Cerebellar nuclear complex (tissue), 1 donor: ENCODE measurements at places on chromosomes 12 and 14.

- no peak for DNase-seq
These were observed 38.8 kb downstream of the SLC15A5 start for GRCh38 chr12:16238661-16239060.

DNA sequence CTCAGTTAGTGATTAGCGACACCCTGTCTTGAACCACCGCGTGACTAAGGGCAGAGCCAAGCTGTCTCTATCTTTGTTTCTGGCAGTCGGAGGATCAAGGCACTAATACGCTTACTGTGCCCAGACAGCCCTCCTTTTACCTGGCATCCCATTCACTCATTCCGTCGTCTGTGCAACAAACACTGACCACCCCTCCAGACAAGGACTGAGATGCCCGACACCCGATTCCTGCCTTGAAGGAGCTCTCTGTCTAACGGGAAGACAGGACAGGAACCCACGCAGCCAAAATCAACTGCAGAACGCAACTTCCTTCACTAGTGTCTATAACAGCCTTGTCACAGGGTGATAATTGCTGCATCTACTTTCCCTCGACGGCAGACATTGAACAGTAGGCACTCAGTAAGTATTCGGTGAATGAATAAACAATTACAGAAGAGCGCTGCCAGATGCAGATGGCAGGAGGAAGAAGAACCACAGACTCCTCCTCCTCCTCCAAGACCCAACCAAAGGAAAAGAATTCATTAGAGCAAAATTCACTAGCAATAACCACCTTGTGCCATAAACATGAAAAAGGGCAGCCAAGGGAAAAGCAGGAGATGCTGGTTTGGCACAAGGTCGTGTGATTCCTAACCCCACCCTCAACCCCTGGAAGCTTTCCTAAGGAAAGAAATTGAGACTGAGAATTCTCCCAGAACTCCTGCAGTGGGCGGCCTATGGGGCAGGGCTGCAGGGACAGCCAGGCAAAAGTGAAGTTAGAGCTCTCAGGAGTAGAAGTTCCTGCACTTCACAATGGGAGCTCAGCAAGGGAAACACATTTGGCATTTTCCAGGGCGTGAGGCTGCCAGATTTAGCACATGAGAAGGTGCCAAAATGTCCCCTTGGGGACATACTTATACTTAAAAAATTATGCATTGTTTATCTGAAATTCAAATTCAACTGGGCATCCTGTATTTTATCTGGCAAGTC, 186.6 kb upstream of the DIO3 start:
- no peak for DNase-seq

DNA sequence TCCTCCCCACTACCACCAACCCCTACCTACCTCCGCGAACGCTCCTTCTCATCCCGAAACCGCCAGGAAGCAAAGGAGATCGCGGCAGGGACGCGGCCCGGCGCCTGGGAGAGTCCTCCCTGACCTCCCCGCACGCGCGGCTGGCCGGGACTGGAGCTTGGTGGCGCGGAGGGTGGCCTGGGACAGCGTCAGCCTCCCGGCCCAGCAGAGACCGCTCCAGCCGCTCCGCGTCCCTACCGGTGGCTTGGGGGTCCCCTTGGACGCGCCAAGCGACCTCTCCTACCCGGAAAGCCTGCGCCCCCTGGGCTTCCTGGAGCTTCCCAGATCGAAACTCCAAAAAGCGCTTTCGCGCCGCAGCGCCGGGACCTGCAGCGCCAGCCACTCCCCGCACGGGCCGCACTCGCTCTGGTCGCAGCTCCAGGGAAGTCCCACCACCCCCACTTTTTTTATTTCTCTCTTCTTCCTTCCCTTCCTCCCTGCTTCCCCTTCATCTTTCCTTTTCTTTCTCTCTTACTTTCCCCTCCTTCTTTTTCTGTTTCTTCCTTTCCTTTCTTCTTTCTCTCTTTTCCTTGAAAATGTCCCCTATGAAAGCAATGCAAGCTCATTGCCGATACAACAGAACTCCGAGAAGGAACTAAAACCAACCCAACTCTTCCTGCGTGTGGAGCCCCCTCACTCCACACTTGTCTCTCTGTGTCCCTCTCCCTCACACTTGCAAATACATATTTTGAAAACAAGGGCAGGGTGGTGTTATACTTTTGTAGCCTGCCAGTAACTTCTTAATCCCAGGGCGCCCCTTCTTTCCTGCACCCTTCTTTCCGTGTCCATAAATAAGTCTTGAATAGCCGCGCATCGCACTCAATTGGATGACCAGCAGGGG, 3.8 kb downstream of the DIO3 start:
- no peak for DNase-seq

- no peak for DNase-seq
These were observed 49.8 kb downstream of the CPM start for GRCh38 chr12:68883151-68883550.

DNA sequence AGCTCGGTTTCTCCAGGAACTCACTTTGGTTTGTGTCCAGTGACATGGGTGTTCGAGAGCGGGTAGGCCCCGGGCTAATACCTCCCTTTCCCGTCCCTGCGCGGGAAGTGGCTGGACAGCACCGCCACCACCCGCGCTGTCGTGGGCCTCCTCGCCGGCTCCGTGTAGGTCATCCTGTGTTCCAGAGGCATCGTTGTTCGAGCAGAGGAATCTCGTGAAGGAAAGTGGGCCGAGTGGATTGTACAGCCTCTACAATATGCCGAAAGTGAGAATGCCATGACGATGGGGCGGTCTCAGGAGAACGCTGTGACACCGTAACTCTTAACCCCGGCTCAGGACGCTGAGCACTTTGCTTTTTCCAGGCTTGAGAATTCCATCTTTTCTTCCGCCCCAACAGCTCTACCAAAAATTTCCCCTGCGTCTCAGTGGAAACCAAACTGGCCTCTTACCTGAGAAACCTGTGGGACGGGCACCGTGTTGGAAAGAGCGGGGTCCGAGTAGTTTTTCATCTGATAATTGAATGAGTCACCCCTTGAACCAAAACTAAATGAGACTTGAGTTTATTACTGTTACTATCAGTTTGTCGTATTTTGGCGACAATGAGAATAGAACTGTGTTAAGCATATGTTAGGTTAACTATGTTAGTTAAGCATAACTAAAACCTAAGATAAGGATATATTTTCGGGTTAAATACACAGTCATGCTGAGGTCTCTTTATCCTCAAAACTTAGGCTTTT, 510 bp downstream of the EIF2S1 start:
- no peak for DNase-seq

DNA sequence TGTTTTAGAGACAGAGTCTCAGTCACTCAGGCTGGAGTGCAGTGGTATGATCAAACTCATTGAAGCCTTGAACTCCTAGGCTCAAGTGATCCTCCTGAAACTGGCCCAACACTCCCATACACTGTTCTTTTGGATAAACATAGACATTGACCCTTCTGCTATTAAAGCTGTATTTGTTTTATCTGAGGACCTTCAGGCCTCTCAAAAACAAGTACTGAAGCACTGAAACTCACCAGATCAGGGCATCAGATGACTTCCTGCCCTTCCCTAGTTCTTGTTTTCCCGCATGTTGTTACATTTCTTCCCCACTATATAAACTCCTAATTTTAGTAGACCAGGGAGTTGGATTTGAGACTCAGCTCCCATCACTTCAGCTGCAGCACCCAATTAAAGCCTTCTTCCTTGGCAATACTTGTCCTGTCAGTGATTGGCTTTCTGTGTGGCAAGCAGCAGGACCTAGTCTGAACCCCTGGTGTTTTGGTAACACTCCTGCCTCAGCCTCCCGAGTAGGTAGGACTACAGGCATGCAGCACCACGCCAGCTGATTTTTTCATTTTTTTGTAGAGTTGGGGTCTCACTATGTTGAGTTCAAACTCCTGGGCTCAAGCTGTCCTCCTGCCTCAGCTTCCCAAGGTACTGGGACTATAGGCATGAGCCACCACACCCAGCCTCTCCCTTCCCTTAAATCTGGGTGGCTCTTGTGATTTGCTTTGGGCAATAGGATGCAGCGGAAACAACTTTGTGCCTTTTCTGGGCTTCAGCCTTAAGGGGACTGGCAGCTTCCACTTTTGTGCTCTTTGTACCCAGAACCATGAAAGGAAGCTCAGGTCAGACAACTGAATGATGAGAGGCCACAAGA, 12.5 kb upstream of the IFT81 start:
- no peak for DNase-seq

- peak; percentile 75 for DNase-seq
These were observed 1.8 kb upstream of the RNASE4 start for GRCh38 chr14:20682435-20683124.

DNA sequence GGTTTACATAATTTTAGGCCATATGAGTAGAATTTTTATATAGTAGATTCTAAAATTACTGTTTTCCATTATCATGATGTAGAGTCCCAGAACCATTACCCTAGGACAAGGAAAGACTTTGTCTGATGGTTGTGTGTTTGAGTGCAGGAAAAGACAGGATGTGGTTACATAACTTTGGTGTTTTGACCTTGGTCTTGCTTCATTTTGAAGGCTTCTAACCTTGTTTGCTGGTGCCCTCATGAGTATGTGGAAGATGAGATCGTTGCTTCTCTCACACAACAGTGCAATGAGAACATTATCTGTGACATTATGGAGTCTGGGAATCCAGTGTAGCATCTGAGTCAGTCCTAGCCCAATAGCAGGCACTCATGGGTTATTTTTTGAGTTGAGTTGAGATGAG, 106.2 kb downstream of the IGF1 start:
- DNase-seq, result no peak

GRCh38 chr12:94263011-94263811, 114.8 kb downstream of the PLXNC1 start:
- DNase-seq, result no peak

- no peak for DNase-seq
These were observed 85.3 kb downstream of the MAPKAPK5 start for GRCh38 chr12:111927346-111927745.

- no peak for DNase-seq
These were observed 16.1 kb upstream of the SH2B3 start for GRCh38 chr12:111389635-111390034.

- no peak for DNase-seq
These were observed 58.4 kb downstream of the DCAF5 start for GRCh38 chr14:69094481-69094880.

GRCh38 chr14:25929881-25930615, 667.8 kb downstream of the NOVA1 start:
- no peak for DNase-seq

- DNase-seq, result no peak
These were observed 446.9 kb downstream of the PCNX1 start for GRCh38 chr14:71354142-71354541.

DNA sequence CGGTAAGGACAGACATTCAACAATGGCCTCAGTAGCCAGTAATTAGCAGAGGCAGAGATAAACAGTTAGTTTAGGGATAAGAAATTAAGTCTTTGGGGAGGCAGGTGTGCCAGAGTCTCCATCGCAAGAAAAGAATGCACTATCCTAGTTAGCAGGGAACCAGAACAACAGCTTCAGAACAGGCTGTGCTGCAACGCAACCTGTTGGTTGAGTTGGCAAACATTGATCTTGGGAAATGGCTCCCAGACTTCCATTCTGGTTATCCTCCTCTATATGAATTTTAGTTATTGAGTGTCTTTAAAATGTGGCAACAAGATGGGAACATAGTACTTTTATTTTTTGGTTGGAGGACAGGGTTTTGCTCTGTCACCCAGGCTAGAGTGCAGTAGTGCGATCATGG, 12.3 kb upstream of the LEMD3 start:
- no peak for DNase-seq

GRCh38 chr12:67651132-67651695, 2.7 kb downstream of the DYRK2 start:
- DNase-seq, result no peak

DNA sequence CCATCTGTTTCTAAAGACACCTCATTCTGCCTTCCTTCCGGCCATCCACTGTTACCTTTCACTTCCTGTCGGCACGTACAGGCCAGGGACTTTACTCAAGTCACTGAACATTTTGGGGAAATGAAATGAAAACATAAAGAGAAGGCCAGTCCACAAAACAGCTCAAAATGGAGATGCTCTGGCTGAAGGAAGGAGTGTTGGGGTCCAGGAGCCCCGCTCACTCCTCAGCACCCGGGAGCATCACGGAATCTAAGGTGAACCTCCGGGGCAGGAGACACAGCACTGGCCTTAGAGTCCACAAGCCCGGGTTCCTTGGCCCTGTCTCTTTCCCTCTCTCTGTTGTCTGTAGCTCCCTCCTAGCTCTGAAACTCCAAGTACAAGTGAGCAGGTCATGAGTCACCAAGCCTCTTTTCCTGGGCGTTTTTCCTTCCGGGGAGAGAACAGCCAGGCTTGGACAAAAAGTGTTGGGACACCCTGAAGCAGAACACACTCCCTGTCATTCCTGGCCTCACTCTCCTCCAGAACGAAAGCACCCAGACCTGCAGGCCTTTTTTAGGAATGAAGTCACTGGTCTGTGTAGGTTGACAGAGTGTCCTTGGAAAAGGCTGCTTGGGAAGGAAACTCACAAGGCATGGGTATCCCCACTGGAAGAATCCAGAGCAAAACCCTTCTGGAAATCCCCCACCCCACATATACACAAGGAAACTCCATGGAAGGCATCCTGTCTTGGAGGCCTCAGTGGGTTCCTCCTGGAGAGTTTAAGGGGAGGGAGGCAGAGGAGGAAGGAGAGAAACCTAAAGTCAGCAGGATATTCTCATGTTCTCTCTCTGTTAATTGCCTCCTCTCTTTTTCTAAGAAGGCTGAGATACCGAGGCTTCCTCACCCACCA, 245.3 kb downstream of the ZFP36L1 start:
- no peak for DNase-seq

DNA sequence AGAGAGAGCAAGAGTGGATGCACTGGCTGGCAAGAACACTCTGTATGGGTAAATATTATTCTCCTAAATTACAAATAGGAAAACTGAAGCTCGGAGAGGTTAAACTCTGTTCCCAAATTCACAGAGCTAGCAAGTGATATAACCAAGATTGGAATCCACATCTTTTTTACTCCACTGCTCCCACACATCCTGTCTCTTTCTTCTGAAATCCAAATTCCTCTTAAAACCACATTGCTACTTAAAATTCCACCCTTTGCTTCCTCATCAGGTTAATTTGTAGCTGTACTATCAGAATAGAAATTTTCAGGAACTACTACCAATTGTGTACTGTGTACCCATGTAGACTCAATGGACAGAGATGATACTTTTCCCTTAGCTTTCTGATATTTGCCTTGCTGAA, 74.4 kb downstream of the ARMH4 start:
- DNase-seq, result no peak

- DNase-seq, result no peak
These were observed 72.9 kb upstream of the SRSF5 start for GRCh38 chr14:69693801-69694729.

DNA sequence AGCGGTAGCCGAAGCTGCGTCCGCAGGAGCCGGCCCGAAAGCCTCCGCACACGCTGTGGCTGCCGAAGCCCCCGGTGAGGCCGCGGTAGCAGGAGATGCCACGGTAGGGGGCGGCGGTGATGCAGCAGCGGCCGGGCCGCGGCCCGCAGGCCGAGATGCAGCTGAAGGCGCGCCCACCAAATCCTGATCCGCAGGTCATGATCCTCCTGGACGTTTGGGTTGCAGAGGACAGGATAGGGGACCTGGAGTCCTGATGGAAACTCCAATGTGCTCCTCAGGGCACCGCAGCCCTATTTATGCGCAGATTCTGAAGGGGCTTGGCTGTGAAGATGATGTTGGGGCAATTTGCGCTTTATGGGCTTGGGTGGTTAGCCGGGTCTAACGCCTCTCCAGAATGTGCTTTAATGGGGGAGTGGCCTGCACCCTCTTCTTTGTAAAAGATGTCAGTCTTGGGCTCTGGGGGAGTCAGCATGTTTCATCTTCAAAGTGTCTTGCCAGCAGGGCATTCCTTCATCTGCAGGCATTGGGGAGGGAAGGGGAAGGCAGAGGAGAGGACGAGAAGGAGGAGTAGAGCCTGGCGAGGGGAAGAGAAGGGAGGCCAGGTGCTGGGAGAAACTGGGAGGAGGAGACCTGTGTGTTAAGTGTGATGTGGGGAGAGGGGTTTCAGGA, at the start of gene KRT81:
Gene KRT81, minus strand, starts transcription at position 268 of the 669 bp plus-strand sequence. Its CDS starts 69 bp downstream, at position 199.
- DNase-seq, result no peak
